ENCODE measurements at places on chromosomes 11 and 22.

DNA sequence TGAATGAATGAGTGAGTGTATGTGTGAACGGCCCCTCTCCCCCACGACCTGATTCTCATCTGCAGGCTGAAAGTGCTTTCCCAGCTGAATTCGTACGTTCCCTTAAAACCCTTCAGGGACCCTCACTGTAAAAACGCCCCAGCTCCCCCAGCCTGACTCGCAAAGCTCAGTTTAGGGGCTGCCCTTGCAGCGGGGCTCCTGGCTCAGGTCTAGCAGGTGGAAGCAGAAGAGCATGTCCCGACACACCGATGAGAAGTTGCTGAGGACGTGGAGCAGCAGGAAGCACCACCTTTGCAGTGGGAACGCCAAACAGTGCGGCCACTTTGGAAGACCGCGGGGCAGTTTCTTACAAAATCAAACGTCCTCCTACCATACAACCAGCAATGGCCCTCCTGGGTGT lies 3.6 kb upstream of the MRPL23 start:
- peak; percentile 47 for DNase-seq

GRCh38 chr11:40797981-40798380 lies 661.5 kb downstream of the LRRC4C start:
- DNase-seq = no peak

DNA sequence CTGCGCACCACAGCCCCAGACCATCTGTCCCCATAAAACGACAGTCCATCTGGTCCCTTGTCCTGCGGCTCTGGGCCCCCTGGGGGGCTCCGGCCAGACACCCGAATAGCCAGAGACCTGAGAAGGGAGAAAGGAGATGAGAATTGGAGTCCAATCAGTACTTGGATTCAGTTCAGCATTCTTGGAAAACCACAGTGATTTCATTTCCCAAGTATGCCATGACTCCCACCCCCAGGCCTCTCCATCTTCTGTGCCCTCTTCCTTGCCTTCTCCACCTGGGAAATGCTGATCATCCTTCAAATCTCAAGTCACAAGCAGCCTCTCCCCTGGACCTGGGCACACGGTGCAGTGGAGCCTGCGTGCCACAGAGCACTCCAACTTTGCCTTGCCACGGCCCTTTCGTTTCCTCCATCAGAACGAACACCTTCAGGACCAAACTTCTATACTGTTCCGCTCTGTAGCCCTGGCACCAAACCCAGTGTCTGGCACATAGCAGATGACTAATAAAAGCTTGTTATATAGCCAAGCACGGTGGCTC lies 10.9 kb upstream of the MFNG start:
- DNase-seq = no peak

GRCh38 chr22:35316751-35317150 lies 17.1 kb downstream of the TOM1 start:
- no peak for DNase-seq

DNA sequence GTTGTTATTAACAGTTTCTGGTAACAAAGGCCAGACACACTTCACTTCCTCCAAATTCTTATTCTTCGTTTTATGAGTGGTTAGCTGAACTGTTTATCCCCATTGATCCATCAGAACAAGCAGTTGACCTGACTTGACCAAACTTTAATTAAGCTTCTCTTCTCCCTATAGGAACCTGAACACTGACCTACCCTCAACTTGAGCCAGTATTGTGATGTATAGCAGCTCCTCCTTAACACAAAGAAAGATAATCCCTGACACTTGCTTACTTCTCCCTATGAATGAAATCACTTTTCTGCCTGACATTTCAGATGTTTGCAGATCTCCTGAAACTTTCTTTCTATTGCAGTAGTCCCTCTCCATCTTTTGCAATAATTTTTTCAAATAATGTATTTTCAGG lies 41.9 kb downstream of the ANO5 start:
- DNase-seq = no peak

GRCh38 chr22:40400159-40400558 lies 29.8 kb downstream of the SGSM3 start:
- no peak for DNase-seq

DNA sequence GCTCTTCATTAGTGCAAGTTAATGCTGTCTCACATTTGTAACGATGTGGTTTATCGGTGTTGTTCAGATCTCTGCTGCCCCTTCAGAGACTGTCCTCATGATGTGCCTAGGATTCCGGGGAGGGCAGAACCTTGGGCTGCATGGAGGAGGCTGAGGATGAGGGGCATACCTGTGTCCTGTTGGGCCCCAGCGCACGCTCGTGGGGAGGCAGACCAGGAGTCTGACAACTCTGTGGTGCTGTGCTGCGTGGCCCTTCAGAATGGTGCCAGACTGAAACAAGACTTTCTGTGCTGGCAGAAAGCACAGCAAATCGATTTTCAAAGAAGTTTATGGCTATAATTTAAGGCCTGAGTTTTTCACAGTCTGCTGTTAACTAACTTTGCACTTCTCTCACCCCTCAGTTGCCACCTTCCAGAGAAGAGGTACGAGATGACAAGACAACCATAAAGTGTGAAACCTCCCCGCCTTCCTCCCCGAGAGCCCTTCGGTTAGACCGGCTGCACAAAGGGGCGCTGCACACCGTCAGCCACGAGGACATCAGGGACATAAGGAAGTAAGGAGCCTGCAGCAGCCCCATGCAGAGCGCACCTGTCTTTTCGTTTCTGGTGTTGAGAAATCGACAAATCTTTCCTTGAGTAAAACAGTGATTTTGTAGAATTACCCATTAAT lies 44.3 kb upstream of the CTTN start:
- DNase-seq = no peak

DNA sequence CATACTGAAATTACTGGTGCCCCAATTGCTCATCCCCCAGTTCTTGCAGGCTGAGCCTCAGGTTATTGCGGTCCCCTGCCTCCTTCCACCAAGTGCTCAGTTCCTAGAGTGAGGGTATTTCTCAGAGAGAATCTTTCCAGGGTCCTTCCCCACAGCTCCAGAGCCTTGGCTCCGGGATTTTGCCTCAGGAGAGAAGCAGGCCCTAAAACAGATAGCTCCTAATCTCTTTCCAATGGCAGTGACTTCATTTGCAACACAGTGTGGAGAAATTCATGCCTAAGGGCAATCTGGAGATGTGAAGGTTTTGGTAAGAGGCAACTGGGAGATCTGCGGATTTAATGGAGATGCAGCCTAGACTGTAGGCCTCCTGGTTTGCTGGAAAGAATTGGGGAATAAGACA lies 2.9 kb downstream of the NF2 start:
- DNase-seq = no peak

- no peak for DNase-seq
Measured at GRCh38 chr22:46090631-46091201, 59.6 kb upstream of the PPARA start.

GRCh38 chr11:114044042-114044871 lies 15.3 kb upstream of the ZBTB16 start:
- DNase-seq = no peak

All from NCI-H1105 treated with DMSO at 0.1 percent for 48 hours (cell line).